CD8-positive, alpha-beta memory T cell (primary cell): ENCODE measurements at places on chromosomes 7 and 10. TPM values are rescaled to one million over a fixed set of nuclear protein-coding genes. Genes with fewer than 3 reads are reported as not detected.

DNA sequence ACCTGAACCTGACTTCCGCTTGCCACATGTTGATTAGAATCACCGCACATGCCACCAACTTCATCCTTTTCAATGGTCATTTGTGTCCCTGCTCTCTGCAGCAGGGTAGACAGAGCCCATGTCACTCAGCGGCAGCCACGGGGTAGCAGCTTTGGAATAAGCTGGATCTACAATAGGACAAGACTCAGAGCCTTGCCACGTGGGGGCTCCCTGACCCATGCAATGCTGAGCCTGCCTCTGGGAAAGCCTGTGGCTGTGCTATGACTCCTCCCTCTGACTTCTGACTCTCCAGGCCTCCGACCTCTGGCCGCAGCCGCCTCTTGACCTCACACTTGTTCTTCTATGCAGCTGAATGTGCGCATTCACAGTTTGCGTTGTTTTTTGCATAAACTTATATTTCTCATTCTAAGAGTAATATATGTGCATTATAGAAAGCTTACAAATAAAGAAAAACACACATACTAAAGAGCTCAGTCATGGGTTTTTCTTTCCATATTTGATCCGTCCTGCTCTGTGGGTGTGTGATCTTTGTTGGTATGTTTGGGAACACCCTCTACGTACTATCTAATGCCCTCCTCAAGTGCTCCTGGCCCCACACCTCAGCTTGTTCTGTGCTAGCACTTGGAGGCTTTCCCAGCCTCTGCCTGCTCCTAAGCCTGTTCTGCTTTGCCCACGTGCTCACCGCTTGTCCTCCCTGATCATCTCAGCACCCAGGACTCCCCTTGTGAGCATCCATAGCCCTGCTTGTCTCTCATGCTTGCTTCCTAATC is 198.0 kb upstream of the MKI67 start:
- no peak overlapping the region for H3K27ac ChIP-seq
- no peak overlapping the region for H3K4me3 ChIP-seq
- DNase-seq: no peak
- H3K27me3 ChIP-seq: no peaks in the 10 kb centered on the region
- no peaks in the 10 kb centered on the region for H3K36me3 ChIP-seq

GRCh38 chr10:89236226-89236797 is 15.3 kb downstream of the LIPA start:
- no peak for DNase-seq
- no peaks in the 10 kb centered on the region for H3K4me1 ChIP-seq
- peaks cover 12% of the 10 kb centered on the region for H3K36me3 ChIP-seq
- H3K27ac ChIP-seq: no peak overlapping the region
- no peaks in the 10 kb centered on the region for H3K27me3 ChIP-seq
- no peak overlapping the region for H3K4me3 ChIP-seq

DNA sequence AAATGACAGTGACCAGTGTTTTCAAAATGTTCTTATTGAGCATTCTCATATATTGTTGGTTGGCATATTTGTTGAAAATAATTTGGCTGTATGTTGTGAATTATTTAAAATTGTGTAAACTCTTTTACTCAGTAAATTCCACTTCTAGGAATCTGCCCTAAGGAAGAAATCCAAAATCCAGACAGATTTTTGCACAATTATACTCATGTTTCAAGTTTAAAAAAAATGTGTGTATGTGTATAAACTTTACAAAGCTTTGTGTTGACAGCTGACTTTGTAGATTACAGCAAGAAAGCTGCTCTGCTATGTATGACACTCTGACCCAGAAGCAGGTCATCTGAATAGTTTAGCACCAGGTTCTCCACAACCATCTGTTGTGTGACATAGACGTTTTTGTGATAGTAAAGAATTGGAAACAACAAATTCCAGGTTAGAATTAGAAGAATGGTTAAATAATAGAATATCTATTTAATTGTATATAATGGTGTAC is 21.6 kb downstream of the KIFBP start:
- H3K27ac ChIP-seq: no peak overlapping the region
- H3K4me1 ChIP-seq: no peaks in the 10 kb centered on the region
- DNase-seq: no peak
- no peaks in the 10 kb centered on the region for H3K36me3 ChIP-seq
- no peaks in the 10 kb centered on the region for H3K27me3 ChIP-seq

DNA sequence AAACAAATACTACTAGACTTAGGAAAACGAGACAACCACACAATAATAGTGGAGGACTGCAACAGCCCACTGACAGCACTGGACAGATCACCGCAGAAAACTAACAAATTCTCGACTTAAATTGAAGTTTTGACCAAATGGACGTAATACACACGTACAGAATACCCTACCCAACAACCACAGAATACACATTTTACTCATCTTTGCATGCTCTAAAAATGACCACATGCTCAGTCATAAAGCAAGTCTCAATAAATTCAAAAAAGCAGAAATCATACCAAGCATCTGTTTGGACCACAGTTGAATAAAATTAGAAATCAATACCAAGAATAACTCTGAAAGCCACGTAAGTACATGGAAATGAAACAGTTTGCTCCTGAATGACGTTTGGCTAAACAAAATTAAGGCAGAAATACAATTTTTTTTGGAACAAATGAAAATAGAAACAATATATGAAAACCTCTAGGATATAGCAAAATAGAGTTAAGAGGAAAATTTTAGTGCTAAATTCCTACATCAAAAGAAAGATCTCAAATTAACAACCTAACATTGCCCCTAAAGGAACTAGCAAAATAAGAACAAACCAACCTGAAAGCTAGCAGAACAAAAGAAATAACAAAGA is 30.6 kb downstream of the MAPK8 start:
- H3K4me1 ChIP-seq: no peaks in the 10 kb centered on the region
- no peaks in the 10 kb centered on the region for H3K27me3 ChIP-seq
- no peak overlapping the region for H3K4me3 ChIP-seq
- no peaks in the 10 kb centered on the region for H3K36me3 ChIP-seq
- no peak for DNase-seq

DNA sequence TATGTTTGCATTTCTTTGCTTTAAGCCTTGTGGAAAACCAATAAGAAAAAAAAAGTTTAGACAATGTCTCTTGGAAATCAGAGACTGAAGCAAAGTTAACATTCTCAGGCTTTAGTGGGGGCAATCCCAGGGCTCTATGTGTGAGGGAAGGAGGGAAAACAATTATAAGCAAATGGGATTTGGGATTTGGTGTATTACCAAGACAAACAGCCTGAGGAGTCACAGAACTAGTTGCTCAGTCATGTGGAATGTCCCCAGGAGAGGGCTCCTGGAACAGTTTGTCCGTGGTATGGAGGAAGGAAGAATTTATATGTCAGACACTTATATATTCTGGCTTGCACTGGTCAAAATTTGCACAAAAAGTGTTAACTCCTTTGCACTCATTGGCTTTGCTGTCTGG is 562.9 kb upstream of the TPK1 start:
- no peaks in the 10 kb centered on the region for H3K4me1 ChIP-seq
- no peaks in the 10 kb centered on the region for H3K27me3 ChIP-seq
- no peak overlapping the region for H3K27ac ChIP-seq
- no peaks in the 10 kb centered on the region for H3K36me3 ChIP-seq
- H3K4me3 ChIP-seq: no peak overlapping the region

DNA sequence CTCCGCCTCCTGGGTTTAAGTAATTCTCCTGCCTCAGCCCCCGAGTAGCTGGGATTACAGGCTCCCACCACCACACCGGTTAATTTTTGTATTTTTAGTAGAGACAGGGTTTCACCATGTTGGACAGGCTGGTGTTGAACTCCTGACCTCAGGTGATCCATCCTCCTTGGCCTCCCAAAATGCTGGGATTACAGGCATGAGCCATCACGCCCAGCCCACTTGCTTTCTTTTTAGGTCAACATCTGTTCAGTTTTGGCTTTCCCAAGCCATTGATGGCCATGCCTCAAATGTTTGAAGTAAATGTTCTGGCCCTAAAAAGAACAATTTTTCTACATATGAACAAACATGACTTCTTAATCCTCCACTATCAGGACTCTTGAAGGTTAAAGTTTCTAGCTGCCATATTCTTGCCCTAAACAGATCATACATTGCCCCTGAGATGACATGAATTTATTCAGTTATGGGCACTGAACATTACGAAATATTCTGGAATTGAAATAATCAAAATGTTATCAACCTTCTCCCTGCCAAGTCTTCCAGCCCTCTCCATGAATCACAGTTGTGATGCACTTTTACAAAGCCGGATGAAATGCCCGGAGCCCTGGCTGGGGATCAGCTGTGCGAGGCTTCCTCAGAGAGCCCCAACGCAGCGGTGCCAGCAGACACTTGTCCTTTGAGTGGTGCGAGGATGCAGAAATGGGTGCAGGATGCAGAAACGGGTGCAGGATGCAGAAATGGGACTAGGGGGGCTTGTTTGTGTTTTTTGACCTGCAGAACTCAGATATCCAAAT is 2.9 kb downstream of the MRLN start:
- no peak overlapping the region for H3K4me3 ChIP-seq
- H3K27ac ChIP-seq: no peak overlapping the region
- H3K36me3 ChIP-seq: no peaks in the 10 kb centered on the region
- no peak for DNase-seq

DNA sequence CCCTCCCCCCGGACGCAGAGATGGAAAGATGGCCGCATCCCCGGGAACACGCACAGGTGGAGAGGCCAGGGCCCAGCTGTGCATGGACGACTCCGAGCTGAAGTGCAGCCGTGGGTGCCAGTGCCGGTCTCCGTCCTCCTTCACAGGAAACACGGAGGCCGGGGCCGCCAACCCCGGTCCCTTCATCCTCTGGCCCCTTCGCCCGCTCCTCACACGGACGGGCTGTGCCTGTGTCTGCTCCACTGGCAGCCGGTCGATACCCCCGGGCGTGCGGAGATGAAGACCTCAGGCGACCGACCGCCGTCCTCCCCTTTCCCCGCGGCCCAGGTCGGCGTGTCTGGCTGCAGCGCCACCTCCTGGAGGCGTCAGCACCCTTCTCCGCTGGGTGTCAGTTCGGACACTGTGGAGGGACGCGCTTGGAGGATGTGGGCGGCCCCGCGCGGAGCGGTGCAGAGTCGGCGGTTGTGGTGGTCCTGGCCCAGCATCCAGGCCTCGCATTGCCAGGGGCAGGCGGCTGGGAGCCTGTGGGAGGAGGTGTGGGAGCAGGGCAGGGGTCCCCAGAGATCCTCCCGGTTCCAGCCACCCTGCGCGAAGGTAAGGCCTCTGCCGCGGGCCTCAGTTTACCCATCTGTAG is 9.9 kb downstream of the ZNF511 start:
- H3K4me1 ChIP-seq: no peaks in the 10 kb centered on the region
- H3K27me3 ChIP-seq: no peaks in the 10 kb centered on the region
- peak; percentile 56 for DNase-seq
- no peaks in the 10 kb centered on the region for H3K36me3 ChIP-seq
- H3K4me3 ChIP-seq: peak overlapping the region; percentile 34
- no peak overlapping the region for H3K27ac ChIP-seq

GRCh38 chr7:2824026-2824677 is 20.0 kb downstream of the GNA12 start:
- H3K4me3 ChIP-seq: no peak overlapping the region
- no peaks in the 10 kb centered on the region for H3K4me1 ChIP-seq
- H3K36me3 ChIP-seq: no peaks in the 10 kb centered on the region
- DNase-seq: no peak

- H3K36me3 ChIP-seq: no peaks in the 10 kb centered on the region
- H3K4me3 ChIP-seq: no peak overlapping the region
- no peaks in the 10 kb centered on the region for H3K4me1 ChIP-seq
- no peak overlapping the region for H3K27ac ChIP-seq
- no peaks in the 10 kb centered on the region for H3K27me3 ChIP-seq
These were observed 132.0 kb downstream of the RPS24 start for GRCh38 chr10:78165617-78166016.

Gene GNG11
- total RNA-seq: not detected

Gene CPVL
- 1.0 TPM for total RNA-seq

Gene AHCYL2
- 8.4 TPM for total RNA-seq

Gene AOAH
- total RNA-seq: 25.0 TPM
